ENCODE measurements at places on chromosomes 13 and 19.
A peak's percentile ranks its signal among the peaks of the same experiment; 100 is the strongest.

- no peak for DNase-seq
Observed at GRCh38 chr19:53612762-53613526, 18.9 kb upstream of the DPRX start.

DNA sequence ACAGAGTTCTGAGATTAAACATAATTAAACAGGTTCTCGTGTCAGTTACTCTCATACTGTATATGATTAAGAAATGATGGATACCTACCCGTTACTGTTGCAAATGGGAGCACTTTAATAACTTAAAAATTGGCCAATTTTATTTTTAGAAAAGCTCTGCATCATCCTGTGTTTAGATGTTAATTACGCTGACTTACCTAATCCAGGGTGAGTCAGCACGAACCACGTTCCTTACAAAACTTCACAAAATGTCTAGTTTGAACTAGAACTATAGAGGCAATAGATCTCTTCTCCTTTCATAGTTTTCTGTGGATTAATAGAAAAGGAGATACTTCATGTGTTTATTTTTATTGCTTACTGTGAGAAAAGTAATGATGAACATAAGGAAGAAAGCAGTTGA lies 363.9 kb downstream of the MYO16 start:
- DNase-seq = peak; percentile 74

DNA sequence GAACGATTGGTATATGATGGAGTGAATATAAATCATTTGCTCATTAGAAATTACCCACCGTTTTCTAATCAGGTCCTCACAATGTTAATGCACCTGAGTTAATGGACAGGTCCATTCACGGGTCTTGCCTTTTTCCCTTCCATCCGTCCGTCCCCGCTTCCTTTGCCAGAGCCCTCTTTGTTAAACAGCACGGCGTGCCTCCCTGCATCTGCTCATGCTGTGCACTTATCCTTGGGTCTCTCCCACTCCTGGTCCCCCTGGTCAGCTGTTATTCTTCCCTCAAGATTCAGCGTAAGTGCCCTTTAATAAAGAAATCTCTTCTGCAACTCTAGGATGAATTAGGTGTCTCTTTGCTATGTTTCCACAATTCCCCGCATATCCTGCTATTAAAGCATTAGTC lies 324.5 kb downstream of the DNAJC15 start:
- no peak for DNase-seq

GRCh38 chr13:42331009-42331408 lies 59.1 kb downstream of the AKAP11 start:
- peak; percentile 31 for DNase-seq
